ENCODE measurements at places on chromosomes 12 and 14.

DNA sequence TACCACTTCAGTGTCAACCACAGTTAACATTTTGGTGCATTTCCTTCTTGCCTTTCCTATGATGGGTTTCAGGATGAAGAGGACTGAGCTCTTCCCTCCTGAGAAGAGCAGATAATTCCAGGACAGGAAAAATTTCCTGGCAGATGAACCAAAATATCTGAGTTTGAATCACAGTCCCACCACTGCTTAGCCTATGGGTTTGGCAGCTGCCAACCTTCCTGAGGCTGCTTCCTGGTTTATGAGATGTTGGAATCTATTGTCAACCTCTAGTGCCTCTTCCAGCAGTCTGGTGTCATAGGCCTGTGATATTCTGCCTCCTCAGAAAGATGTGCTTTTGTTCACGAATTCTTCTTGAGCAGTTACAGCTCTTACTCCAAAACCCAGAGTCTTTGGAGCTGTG is 197.4 kb upstream of the FRMD6 start:
- DNase-seq: no peak

GRCh38 chr12:113855998-113856397 is 110.1 kb downstream of the RBM19 start:
- DNase-seq: no peak

DNA sequence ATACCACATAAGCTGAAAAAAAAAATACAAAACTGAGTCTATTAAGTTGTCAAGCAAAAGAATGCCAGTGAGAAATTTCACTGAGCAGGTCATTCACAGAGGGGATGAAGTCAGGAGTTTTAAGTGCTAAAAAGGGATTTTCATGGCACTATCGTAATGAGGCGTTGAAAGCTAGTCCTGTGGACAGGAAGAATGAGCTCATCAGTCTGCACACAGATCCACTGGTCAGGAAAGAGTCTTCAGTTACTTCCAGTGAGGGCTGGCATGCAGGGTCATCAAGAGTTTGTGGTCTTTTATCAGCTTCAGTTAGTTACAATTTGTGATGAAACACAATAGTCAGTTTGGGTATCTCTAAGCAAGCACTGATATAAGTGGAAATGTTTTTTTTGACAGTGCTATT is 88.1 kb upstream of the WSCD2 start:
- DNase-seq: no peak

DNA sequence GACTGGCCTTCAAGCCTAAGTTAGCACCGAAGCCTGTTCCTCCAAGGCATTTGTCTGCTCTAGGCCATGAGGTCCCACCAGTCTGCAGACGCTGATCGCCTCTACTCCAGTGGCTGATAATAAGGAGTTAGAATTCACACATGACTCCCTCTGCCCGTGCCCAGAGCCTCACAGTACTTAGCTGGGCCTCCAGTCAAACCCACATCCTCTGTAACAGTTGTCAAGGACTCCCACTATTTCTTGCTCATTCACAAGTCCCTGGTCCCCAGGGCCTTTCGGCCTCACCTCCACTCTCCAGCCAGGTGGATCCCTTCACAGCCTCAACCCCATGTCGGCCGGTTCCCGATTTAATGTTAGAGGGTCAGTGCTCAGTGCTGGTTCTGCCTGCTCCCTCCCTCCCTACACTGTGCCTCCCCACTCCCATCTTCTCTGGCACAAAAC is 6.3 kb upstream of the KRT5 start:
- no peak for DNase-seq

DNA sequence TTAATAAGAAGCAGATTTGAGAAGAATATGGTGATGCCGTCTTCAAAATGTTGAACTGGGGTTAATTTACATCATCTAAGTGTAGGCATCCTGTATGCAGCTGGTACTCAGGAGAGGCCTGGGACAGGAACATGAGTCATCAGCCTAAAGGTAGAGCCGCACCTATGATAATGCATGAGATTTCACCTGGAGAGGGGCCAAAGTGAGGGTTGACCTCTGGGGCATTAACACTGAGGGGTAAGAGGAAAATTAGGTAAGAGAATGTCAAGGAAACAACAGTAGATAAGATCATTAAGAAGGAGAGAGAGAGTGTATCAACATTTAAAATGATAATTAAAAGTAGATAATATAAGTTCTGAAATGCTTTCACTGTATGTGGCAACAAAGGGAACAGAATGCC is 20.2 kb upstream of the SSTR1 start:
- no peak for DNase-seq

GRCh38 chr12:80512781-80513180 is 68.7 kb downstream of the PTPRQ start:
- DNase-seq: no peak

GRCh38 chr14:21109377-21110138 is 8.7 kb downstream of the TMEM253 start:
- no peak for DNase-seq

GRCh38 chr14:105745433-105746123 is 219.2 kb downstream of the TMEM121 start:
- no peak for DNase-seq

GRCh38 chr12:77323788-77324415 is 258.5 kb upstream of the E2F7 start:
- no peak for DNase-seq

DNA sequence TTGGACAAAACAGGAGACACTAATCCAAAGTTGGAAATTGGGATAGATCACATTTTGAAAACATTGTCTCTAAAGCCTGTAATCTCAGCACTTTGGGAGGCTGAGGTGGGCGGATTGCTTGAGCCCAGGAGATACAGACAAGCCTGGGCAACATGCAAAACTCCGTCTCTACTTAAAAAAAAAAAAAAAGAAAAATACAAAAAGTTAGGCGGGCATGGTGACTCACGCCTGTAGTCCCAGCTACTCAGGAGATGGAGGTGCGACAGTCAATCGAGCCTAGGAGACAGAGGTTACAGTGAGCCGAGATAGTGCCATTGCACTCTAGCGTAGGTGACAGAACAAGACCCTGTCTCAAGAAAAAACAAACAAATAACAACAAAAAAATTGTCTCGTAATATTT is 152.1 kb downstream of the MGAT4C start:
- DNase-seq: no peak

All from stimulated activated CD4-positive, alpha-beta T cell treated with anti-CD3 and anti-CD28 coated beads, Interleukin-1b, Interleukin-23, amount 100 ng/mL, for 24 hours (primary cell).